ENCODE measurements at places on chromosomes 6 and 20.

DNA sequence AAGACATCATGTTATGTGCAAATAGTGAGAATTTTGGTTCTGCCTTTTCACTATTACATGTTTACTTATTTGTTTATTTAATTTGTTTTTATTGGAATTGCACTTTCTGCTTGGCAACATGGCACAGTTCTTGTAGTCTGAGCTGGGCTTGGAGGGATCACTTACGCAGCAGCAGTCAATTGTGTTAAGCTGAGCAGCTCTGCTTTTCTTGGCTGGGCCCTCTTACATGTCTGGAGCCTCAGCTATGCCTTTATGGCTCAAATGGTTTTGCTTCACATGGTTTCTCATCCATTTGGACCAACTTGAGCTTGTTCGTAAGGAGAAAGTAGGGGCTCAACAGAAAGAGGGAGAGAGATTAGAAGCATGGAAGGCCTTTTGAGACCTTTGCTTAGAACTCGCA, 327.5 kb upstream of the EPHA7 start:
- no peak for DNase-seq

DNA sequence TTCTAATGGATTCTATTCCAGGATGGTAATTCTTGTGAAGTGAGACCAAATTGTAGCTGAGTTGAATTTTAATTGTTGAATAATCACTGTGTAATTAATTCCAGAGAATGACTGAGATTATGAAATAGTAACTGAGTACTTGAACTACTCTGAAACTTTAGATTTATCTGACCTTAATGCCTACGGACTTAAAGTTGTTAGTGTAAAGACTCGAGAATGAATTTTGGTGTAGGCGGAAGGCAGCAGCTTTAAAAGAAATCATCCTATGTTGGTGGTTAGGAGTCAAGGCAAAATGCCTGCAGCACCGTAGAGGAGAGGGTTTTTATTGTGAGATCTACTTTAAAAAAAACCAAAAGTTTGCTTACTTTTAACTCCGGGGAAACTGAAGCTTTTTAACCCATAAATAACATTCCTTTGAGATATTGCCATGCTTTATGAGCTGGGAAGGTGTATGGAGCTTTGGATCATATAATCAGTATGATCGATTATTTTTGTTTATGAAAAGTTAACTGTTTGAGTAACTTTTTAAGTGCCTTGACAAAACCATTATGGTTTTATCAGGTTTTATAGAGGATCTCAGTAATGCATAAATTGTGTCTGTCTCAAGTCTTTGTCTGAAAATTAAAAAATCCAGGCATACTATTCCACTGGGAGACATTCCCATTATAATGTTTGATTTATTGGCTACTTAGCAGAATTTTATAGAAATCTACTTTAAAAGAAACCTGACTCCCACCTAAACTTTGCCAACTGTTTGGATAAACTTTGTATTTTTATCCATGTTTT, 46.1 kb downstream of the MYO6 start:
- no peak for DNase-seq

DNA sequence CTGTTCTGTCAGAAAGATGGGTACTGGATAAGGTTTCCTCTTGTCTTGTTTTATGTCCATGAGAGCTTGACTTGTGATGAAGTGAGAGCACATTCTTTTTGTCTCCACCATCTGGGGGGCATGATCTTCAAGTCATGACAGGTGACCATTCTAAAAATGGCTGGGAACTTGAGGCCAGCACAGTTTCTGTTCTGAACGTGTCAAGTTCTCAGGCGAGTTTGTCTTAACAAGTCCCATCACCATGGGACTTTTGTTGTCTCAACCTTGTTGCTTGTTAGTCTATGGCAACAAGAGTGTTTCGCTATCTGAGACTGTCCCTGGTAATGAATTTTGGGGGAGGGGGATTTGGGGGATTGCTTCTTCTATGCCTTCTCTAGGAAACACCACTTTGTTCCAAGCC, 25.6 kb upstream of the ENPP4 start:
- no peak for DNase-seq

DNA sequence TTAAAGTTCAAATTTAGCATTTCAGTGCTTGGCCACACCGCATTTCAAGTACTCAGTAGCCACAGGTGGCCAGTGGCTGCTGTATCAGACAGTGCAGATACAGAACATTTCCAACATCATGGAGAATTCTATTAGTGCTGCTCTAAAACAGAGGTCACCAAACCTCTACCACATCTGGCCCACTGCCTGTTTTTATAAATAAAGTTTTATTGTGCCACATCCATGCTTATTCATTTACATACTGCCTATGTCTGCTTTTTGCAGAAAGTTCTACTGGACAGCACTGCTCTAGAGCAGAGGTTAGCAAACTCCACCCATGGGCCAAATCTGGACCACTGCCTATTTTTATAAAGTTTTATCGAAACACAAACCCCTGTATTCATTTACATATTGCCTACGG, 3.7 kb upstream of the PTPRT start:
- no peak for DNase-seq

GRCh38 chr6:166633732-166634535, 6.9 kb upstream of the RPS6KA2 start:
- DNase-seq: no peak

GRCh38 chr6:6547110-6547879, 41.2 kb upstream of the LY86 start:
- peak; percentile 78 for DNase-seq

GRCh38 chr6:136250686-136251008, 536 bp upstream of the MTFR2 start:
- no peak for DNase-seq

GRCh38 chr6:138528137-138528536, 28.8 kb upstream of the NHSL1 start:
- no peak for DNase-seq

DNA sequence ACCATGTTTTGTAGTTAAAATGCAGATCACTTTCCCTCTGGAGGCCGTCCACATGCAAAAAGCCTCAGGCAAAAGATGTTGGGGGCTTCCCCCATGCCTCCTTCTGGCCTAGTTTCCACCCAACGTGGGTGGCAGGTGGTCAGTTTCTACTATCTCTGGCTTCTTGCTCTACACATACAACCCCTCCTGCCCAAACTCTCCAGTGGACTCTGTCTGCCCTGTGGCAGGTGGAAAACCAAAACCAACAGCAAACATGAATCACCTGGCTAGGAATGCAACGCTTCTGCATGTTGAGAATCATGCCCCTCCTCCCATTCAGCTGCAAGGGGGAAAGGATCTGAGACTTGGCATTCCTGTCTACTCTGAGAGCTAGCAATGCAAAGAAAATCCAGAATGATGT, 94.8 kb downstream of the MBOAT1 start:
- DNase-seq: no peak

- no peak for DNase-seq
Observed at GRCh38 chr20:36670665-36671357, 24.8 kb upstream of the SLA2 start.

DNA sequence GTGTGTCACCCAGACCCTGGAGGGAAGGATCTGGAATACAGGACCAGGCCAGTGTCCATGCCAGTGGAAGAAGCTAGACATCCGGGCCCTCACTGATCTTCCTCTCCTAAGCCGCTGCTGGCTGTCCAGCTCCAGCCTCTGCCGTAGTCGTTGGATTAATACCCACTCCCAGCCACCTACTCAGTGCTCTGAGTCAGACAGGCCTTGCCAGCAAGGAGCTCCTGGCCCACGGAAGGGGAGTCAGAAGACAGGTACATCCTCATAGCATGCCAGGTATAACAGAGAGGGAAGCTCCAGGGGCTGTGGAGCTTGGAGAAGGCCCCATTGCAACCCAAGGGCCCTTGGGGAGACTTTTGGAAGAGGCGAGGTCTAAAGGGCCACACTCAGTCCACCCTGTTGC, 49.0 kb downstream of the STK35 start:
- no peak for DNase-seq

DNA sequence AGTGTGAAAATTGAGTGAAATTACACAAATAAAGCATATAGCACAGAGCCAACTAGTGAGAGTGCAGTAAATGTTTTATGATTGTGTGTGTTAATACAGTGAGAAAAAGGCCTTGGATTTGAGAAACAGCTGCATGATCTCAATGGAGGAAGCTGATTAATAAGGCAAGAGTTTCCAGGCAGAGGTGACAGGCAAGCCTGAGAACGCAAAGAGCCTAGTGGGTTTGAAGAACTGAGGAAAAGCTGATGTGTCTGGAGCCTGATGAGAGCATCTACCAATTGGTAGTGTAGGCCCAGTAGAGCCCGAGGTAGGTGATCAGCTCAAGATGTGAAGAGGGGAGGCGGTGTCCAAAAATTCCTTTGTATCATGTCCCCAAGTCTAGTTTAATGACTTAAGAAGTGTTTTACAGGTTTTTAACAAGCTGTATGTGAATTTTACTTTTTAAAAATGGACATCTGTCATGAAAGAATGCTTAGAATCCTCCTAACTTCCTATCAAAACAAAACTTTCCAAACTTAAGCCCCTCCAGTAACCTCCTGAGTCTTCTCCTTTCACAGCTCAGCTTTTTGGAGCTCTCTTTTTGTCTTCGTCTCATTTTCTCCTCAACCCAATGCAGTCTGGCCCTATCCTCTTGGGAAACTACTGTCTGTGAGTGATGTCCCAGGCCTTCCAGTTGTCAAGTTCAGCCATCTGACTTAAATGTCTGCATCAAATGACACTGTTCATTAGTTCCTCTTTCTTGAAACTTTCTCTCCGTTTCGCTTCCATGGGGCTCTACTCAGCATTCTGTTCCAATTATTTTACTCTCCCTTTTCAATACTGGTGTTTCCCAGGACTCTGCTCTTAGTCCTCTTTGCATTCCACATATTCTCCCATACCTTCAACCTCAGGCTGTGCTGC, 1.2 kb downstream of the CDC40 start:
- DNase-seq: no peak

GRCh38 chr20:54023406-54023805, 47.0 kb downstream of the BCAS1 start:
- no peak for DNase-seq

GRCh38 chr6:137282254-137282653, 63.1 kb upstream of the IFNGR1 start:
- DNase-seq: no peak

- no peak for DNase-seq
Observed at GRCh38 chr6:169213814-169214520, 39.7 kb downstream of the THBS2 start.

DNA sequence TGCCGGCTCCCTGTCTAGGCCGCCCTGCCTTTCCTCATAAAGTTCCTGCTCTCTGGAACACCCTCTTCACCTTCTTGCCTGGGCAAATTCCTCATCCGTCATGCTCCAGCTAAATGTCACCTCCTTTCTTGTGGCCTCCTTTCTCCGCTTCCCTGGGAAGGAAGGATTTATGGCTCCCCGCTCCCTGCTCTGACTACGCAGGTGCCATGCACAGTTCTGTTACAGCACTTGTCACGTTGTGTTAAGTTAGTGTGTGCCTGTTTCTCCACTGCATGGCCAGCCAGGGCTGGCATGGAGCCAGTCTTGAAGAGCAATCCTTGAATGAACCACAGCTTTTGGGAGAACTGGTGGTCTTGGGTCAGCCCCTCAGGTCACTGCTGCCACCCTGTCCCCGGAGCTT, 61.7 kb downstream of the CD40 start:
- DNase-seq: no peak

- no peak for DNase-seq
Observed at GRCh38 chr20:62339647-62340062, 27.5 kb downstream of the LAMA5 start.

GRCh38 chr6:31149827-31150447, 7.7 kb downstream of the CCHCR1 start:
- DNase-seq: no peak

- DNase-seq: peak; percentile 25
Observed at GRCh38 chr20:53547664-53548239, 45.9 kb downstream of the ZNF217 start.

DNA sequence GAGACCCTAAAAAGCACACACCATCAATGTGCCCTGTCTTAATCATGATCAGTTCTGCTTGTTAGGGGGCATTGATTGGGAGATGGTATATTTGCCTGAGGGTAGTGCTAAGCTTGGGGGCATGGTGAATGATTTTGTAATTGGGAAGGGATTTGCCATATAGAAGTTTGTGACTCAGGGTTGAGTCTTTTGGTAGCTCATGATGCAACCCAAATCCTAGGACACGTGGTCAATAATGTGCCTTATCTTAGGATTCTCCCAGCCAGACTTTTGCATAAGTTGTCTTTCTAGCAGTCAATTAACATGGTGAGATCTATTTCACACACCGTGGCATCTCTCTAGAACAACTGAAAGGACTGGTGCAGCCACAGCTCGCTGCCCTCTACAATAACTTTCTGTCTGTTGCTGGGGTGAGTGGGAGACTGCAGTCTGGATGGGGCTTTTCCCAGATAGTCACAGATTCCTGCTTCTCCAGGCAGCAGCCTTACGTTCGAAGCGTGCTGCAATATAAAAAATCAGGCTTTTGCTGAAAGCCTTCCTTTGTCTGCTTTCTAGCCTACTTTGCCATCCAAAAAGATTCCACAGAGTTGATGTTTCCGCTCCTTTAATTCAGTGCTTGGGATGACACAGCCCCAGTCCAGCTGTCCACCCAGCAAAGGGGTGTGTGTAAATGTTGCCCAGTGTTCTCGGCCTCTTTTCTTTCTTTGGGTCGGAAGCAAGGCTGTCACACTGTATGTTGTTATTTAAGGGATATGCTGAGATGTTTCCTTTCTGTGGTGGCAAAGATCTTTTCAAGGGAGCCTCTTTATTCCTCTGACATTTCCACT, 58.9 kb downstream of the ID4 start:
- DNase-seq: no peak
